ENCODE measurements at places on chromosomes 2 and 18. TPM values are rescaled to one million over a fixed set of nuclear protein-coding genes. Genes with fewer than 3 reads are reported as not detected.

DNA sequence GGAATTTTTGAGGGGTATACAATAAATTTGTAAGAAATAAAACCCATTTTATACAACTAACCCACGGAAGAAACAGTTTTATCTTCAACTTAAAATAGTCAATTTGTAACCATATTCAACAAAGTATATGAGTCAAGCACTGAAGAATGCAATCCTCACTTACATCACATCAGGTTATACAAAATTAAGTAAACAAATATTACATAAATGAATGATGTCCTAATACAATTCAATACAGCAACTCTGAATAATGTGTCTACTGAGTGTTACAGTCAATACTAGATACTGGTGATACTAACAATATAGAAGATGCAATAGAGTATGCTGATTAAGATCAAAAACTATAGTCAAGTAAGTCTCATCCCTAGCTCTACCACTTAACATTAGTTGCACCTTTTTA lies 58.6 kb downstream of the FANCL start:
- no peak for DNase-seq

GRCh38 chr2:39772812-39773152 lies 6.3 kb downstream of the THUMPD2 start:
- no peak for DNase-seq

DNA sequence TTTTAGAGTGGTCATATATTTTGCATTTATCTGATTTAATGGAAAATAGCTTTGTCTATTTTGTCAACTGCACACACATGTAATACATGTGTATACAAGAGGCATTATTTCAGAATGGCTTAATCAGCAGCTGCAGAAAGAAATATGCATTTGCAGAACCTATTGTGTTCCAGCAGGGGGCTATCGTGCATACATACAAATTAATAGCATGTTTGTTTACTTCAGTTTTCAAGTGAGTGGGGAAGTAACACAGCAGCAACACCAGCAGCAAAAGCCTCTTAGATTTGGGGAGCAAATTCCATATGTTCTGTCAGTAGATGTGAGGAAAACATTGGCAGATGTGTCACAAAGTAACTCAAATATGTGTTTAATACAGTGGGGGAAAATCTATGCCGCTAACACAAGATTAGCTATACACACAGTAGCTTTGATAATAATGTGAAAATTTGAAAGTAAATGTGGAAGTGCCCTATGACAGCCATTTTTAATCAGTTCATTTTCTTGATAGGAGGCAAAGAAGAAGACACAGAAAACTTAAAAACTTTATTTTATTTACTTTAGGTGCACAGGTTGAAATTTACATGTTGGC lies 218.1 kb downstream of the WDR7 start:
- peak; percentile 55 for DNase-seq

- DNase-seq: no peak
Measured at GRCh38 chr2:98334439-98335078, 11.7 kb upstream of the CNGA3 start.

The SLC5A7 gene
- total RNA-seq: not detected

- no peak for DNase-seq
Measured at GRCh38 chr2:225041207-225041850, 939 bp downstream of the DOCK10 start.

The ERMN gene
- total RNA-seq: not detected

The RBM43 gene
- 3.3 TPM for total RNA-seq

DNA sequence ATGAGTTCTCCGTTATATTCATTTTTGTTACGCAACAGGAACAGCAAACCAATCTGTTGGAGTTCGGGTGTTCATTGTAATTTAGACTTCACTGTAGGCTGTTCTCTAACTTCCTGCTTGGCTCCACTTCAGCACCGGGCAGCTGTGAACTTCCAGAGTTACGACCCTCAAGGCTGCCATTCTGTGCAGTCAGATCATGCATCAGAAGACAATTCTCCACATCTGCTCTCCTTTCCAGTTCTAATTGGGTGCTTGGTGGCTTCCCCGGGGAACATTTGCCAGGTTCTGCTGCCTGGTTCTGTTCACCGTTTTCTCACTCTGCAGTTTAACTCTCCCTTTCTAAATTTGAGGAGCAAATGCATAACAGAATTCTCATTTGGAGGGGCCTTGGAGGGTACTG lies 237.7 kb downstream of the NYAP2 start:
- no peak for DNase-seq

GRCh38 chr2:207163053-207163755 lies 2.5 kb downstream of the KLF7 start:
- peak; percentile 74 for DNase-seq

The CDK5R2 gene
- 0.44 TPM for total RNA-seq

- DNase-seq: no peak
Measured at GRCh38 chr2:45696708-45697107, 45.2 kb downstream of the PRKCE start.

The SERPINB10 gene
- not detected for total RNA-seq

GRCh38 chr2:150459281-150459680 lies 28.2 kb downstream of the RND3 start:
- no peak for DNase-seq

- DNase-seq: no peak
Measured at GRCh38 chr2:152046940-152047339, 51.9 kb downstream of the CACNB4 start.

DNA sequence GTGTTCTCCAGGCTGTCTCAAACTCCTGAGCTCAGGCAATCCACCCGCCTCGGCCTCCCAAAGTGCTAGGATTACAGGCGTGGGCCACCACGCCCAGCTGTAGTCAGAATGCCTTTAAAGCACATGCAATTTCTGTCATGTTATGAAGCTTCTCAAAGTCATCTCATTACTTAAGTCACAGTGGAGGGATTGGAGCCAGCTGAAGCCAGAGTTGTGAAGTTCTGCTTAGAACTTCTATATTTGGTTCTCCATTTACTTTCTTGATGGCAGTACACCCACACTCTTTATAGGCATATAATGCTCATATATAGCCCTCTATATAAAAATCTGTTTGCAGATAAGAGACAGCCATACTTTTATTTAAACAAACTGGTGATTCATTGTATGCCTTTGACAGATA lies 68.8 kb upstream of the CWC22 start:
- no peak for DNase-seq

- DNase-seq: peak; percentile 50
Measured at GRCh38 chr2:192162392-192163042, 32.2 kb downstream of the TMEFF2 start.

- no peak for DNase-seq
Measured at GRCh38 chr18:65753520-65753919, 2.7 kb downstream of the CDH7 start.

The KCNG3 gene
- total RNA-seq: 1.5 TPM

The LOXHD1 gene
- not detected for total RNA-seq

The HNRNPA3 gene
- total RNA-seq: 328 TPM

The ZC3H8 gene
- 13.4 TPM for total RNA-seq

DNA sequence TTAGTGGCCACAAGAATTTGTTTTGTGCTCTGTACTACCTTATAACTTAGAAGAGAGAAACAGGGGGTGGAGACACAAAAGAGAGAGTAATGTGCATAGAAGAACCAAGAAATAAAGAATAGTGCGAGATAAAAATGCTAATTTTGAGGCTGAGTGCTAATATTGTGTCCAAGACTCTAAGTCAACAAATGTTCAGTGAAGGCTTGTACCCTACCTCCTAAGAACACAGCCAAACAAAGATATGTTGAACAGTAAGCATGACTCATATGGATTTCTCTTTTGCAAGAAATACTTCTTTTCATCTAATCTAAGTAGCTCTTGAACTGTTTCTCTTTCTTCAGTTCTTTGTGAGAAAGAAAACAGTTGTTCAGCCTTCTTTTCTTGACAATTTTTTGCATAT lies 45.2 kb downstream of the GAREM1 start:
- DNase-seq: no peak

DNA sequence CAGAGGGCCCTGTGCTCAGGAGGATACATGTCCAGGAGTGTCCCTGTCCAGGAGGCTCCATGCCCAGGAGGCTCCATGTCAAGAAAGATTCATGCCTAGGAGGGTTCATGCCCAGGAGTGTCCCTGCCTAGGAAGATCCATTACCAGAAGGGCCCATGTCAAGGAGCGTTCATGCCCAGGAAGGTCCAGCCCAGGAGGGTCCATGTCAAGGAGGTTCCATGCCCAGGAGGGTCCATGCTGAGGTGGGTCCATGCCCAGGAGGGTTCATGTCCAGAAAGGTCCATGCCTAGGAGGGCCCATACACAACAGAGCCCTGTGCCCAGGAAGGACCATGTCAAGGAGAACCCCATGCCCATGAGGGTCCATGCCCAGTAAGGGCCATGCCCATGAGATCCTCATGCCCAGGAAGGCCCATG lies 7.0 kb downstream of the GPR35 start:
- DNase-seq: no peak

The GREB1L gene
- 12.2 TPM for total RNA-seq

The UGT1A7 gene
- not detected for total RNA-seq

DNA sequence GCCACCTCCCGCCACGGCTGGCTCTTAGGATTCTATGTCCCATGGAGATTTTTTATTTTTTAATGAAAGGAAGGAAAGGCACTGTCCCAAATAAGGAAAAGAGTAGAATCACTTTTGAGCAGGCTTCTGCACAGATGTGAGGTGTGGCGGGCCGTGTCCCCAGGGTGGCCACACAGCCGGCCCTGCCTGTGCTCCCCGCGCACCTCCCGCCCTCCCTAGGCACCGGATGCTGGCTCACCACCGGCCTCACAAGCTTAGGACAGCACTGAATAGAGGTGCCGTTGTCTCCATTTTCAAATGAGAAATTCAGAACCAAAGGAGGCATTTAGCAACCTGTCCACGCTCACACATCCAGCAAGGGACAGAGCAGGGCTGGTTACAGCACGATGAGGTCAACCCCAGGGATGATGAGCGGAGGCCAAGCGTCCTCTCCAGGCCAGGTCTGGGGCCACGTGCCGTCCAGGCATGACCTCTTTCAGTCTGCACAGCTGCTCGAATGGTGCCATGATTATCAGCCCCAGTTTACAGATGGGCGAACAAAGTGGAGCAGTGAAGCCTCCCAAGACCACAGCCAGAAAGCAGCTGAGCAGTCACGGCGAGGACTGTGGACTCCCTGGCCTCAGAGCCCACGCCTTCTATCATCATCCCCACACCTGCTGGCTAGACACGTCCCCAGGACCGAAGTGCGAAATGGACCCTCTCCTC lies 20.7 kb upstream of the TEX51 start:
- no peak for DNase-seq

GRCh38 chr2:82795446-82795845 lies 1663.6 kb downstream of the SUCLG1 start:
- DNase-seq: peak; percentile 18

The LYPD1 gene
- total RNA-seq: not detected

The ANKRD62 gene
- total RNA-seq: 0.34 TPM

DNA sequence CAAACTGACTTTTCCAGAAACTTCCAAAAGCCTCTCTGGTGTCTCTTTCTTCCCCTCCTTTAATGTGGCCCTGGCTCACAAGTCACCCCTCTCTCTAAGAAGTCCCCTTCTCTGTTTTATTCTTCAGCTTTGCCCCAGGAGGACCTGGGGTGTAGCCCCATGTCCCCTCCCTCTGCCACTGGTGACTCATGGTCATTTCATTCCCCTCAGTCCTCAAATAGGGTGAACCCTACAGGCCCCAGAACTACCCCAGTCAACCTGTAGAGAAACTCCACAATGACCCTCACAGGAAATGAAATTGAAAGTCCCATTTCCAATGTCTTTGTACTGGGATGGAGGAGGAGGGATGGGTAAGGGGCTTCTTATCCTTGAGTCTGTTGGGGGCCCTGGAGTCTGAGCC lies 6.2 kb upstream of the SPEG start:
- DNase-seq: no peak

DNA sequence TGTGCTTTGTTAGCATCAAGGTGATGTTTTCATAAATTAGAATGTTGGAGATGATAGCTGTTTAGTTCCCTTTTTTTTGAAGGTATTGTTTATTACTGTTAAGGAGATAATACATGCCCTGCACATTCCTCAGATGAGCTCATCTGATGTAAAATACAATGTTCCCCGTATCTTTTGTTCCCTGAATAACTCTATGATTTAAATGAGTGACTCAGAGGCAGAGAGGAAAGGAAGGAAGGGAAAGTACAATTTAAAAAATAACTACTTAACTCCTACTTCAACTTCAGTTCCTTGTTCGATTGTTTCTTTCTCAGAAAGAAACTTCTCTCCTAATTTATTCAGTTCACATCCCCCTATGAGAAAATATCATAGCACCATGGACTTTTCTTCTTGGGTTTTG lies 208.7 kb downstream of the KCNE4 start:
- DNase-seq: no peak

GRCh38 chr18:45856531-45856930 lies 31.1 kb downstream of the SIGLEC15 start:
- no peak for DNase-seq

DNA sequence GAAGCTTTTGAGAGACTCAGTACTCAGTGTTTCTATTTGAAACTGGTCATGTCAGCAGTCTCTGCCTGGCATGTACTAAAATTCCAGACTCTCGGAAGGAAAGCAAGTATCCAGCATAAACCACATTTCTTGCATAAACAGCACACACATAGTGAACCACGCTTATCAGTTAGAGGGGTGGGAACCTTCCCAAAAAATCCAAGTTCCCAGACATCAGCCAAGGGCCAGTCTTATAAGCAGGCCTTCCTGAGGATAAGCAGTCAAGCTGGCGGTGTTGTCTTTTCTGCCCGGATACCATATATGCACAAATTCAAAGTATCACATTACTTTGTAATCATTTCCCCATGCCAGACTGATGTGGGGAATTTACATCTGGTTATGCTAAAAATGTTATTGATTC lies 73.6 kb downstream of the ST6GAL2 start:
- DNase-seq: no peak

DNA sequence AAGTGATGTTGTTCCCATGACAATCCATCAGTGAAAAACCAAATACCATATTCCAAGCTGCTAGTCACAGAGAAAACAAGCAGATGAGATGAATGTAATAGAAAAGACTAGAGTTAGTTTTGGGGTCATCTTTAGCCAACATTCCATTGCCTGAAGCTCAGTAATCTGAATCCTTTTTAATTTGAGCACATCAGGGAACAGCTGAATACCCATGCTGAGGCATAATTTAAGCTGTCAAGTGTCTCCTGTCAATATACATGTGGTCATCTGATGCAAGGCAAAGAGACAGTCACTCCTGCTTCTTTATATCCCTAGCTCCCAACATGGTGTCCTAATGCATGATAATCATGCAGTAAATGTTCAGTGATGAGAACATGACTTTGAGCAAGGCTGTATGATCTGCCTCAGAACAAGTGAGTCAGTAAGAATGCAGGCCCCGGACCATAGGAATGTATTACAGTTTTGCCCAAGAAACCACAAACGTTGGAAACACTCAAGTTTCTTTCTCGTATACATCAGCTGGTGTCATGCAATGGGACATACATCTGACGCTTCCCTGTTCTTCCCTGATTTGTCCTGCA lies 48.0 kb downstream of the CDK15 start:
- DNase-seq: no peak

Measured in HCT116 (cell line).